Left colon (tissue), 2 donors: ENCODE measurements at places on chromosomes 3 and 15. TPM values are rescaled to one million over a fixed set of nuclear protein-coding genes. Genes with fewer than 3 reads are reported as not detected.

- DNase-seq: peak; percentile 61
Observed at GRCh38 chr3:160804762-160805161, 48.7 kb downstream of the PPM1L start.

DNA sequence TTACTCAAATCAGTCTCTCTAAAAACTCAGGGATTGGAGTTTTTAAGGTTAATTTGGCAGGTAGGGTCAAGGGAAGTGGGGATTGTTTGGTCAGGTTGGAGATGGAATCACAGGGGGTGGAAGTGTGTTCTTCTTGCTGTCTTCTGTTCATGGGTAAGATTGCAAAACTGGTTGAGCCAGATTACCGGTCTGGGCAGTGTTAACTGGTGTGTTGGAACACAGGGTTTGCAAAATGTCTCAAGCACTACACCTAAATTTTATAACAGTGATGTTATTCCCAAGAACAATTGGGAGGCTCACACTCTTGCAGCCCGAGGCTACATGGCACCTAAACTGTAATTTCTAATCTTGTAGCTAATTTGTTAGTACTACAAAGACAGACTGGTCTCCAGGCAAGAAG is 425.4 kb downstream of the PLOD2 start:
- no peak for DNase-seq

GRCh38 chr3:46162975-46163555 is 45.0 kb downstream of the CCR1 start:
- DNase-seq: no peak

GRCh38 chr3:160081958-160082533 is 93.4 kb downstream of the IL12A start:
- DNase-seq: no peak

DNA sequence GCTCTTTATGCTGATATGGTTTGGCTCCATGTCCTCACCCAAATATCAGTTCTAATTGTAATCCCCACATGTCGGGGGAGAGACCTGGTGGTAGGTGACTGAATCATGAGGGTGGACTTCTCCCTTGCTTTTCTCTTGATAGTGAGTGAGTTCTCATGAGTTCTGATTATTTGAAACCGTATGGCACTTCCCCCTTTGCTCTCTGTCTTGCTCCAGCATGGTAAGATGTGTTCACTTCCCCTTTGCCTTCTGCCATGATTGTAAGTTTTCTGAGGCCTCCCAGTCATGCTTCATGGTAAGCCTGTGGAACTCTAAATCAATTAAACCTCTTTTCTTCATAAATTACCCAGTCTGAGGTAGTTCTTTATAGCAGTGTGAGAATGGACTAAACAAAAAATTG is 107.6 kb downstream of the IMPG2 start:
- no peak for DNase-seq

GRCh38 chr15:89893027-89893426 is 767 bp downstream of the AP3S2 start:
- DNase-seq: no peak

GRCh38 chr3:16596352-16597032 is 8.7 kb downstream of the DAZL start:
- no peak for DNase-seq

The TMEM212 gene
- total RNA-seq: not detected

The TNFSF10 gene
- total RNA-seq: 94.2 TPM
